ENCODE measurements at places on chromosomes 16 and 17.

- peak; percentile 65 for DNase-seq
Observed at GRCh38 chr17:75854881-75855309, 240 bp downstream of the WBP2 start.

- DNase-seq = peak; percentile 84
Observed at GRCh38 chr17:50547035-50547735, at the start of gene SPATA20. SPATA20 (plus strand) TSS chr17:50547174; CDS start chr17:50547209, 35 bp downstream.

DNA sequence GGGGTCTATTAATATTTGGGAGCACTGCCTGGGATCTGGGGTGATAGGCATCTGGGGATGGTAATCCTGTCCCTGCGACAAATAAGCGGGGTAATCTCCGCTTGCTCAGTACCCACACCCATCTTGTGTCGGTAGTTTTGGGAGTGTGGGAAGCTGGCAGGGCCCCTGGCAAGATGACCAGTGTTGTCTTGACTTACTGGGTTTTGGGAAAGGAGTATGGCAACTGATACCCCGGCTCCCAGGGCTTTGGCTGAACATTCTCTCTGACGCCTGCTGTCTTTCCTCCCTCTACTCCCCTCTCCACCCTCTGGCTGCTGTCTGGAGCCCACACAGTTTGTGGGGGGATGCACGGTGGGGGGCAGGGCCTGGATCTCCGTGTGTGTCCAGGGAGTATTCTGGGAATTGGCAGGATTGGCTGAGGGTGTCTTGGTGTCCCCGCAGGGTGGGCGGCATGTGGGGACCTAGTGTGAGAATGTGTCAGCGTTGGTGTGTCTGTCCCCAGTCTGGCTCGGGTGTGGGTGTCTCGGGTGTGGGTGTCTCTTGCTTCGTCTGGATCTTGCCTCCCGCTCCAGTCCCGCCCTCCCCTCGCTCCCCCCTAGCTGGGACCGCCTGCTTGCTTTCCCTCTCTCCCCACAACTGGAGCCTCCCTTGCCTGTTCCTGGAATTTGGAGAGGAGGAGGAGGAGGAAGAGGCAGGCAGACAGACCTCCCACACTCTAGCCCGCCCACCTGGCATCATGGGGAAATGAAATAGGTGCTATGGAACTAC lies 12.0 kb downstream of the RARA start:
- DNase-seq = peak; percentile 45

- DNase-seq = no peak
Observed at GRCh38 chr17:81723651-81724209, 11.6 kb downstream of the SLC25A10 start.

- DNase-seq = no peak
Observed at GRCh38 chr16:49596068-49596467, 222.5 kb downstream of the C16orf78 start.

Measured in naive thymus-derived CD8-positive, alpha-beta T cell (primary cell).